ENCODE measurements at places on chromosomes 13 and 19. TPM values are rescaled to one million over a fixed set of nuclear protein-coding genes. Genes with fewer than 3 reads are reported as not detected.
A peak's percentile ranks its signal among the peaks of the same experiment; 100 is the strongest.

DNA sequence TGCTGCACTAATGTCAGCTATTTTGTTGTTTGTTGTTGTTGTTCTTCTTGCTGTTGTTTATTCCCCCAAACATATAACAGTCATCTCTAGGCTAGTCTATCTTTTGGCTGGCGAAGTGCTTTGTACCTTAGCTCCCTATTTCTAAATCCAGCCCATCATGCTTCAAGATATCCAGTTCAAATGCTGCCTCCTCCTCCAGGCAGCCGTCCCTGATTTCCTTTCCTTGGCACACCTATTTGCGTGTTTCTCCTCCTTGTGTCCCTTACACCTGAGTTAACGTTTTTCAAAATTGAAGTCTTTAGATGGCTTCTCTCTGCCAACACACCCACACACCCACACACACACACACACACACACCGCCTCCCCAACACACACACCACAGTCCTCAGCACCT is 25.5 kb downstream of the INSR start:
- no peak for DNase-seq

- DNase-seq: no peak
These were observed 78.3 kb upstream of the IPO5 start for GRCh38 chr13:97875218-97875617.

DNA sequence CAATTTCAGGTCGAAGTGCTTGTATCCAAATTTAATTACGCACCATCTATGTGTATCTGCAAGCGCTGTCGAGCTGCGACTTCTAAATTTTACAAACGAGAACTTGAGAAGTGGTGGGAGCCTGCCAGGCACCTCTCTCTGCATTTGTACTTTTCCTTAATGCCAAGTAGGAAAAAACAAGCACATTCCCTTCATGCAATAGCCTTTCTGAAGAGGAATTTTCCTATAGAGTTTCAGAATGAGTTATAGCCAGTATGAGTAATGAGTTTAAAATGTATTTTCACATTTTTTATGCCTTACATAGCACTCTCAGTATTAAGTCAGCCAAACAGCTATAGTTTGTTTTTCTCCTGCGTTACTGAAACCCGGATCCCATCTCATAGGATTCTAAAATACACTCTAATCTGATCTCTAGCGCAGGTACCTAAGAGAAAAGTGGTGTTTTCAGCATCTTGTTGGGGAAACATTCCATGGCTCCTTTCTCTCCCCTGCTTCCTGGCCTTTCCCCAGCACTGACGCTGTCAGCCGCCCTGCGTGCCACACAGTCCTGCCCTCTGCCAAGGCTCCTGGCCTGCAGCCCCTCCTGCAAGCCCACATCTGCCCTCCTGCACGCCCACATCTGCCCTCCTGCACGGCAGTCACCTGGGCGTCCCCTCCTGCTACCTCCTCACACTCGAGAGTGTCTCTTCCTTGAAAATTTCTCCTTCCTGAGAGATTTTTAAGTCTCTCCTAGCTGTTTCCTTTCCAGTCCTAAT is 526.9 kb downstream of the MYO16 start:
- peak; percentile 82 for DNase-seq

DNA sequence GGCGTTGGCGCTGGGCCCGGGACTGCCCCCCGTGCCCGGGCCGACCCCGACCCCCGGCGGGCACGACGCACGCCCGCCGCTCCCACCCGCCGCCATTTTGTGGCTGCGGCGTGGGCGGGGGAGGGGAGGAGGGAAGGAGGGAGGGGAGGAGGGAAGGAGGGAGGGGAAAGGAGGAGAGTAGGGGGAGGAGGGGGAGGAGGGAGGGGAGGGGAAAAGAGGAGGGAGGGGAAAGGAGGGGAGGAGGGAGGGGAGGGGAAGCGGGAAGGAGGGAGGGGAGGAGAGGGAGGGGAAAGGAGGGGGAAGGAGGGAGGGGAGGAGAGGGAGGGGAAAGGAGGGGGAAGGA is at the start of gene BTBD2:
BTBD2 (minus strand) TSS at position 107 of the 343 bp plus-strand sequence; CDS start at position 96, 11 bp downstream.
- peak; percentile 51 for DNase-seq

- no peak for DNase-seq
These were observed 5.3 kb downstream of the DENND1C start for GRCh38 chr19:6476155-6476895.

DNA sequence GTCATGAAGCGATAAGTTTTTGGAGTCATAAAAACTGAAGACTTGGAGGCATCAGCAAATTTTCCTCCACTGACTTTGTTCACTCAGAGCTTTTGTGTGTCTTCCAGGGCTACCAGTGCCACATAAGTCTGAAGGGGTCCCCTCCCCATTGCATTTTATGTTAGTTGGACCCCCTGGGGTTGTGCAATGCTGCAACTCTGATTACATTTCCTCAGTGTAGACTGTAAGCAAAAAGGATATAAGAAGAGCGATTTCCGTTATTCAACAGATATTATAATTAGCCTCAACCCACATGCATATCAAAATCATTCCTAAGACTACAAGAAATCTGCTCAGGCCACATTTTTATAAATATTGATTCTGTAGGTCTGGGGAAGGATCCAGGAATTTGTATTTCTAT is 324.0 kb downstream of the TDRD3 start:
- DNase-seq: no peak

Gene NKPD1
- total RNA-seq: not detected

DNA sequence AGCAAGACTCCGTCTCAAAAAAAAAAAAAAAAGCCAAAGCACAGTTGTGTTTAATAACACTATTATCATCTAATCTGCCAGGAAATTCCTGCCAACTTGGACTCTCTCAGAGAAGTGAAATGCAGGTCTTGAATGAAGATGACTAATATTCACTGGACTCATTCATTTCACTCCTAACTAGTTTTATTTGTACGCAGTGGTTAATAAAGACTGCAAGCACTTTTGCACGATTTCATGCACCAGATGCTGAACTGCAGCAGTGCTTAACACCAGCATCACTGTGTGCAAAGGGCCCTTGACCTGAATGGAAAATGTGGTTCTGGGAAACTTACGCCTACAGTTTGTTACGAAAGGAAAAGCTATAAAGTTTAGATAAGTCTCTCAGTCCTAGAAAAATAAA is 63.3 kb downstream of the DHRS12 start:
- peak; percentile 39 for DNase-seq
